ENCODE measurements at places on chromosomes 12 and 14.
A peak's percentile ranks its signal among the peaks of the same experiment; 100 is the strongest.

GRCh38 chr14:94702629-94703028, 67.3 kb downstream of the GSC start:
- DNase-seq, result no peak

DNA sequence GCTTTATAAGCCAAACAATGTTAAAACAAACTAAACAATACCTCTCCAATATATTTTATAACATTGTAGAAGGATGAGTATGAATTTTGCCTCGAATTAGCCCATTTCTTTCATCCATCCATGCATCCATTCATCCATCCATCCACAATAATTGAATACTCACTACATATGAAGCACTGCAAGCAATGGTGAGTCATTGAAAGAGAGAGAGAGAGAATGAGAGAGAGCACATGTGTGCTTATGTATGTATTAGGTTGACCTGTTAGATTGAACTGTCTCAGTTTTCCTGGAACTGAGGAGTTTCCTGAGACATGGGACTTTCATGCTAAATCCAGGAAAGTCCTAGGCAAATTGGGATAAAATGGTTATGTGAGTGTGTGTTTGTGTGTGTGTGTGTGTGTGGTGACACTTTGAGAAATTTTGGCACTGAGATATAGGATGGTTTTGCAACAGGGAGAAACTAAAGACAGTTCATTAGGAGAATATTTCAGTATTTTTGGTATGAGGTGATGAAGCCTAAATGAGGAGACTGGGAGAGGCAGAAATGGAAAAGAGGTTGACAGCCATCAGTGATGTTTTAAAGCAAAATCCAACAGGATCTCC, 98.4 kb downstream of the C12orf75 start:
- no peak for DNase-seq

GRCh38 chr12:96198965-96199364, 4.8 kb downstream of the ELK3 start:
- DNase-seq, result no peak

DNA sequence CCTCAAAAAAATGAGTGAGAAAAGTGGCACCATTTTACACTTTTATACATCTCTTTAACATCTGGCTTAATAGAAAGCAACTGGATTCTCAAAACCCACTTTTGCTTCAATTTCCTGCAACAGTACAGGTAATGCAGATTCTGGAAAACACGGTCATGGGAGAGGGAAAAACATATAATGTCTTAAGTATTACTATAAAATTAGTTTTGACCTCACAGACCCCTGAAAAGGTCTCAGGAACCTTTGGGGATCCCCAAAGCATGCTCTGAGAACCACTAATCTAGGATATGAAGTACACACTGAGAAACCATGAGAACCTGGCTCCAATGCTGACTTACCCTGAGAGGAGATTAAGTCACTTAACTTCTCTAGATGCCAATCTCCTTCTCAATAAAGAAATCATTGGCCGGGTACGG, 64.7 kb downstream of the PPP2R5E start:
- DNase-seq, result no peak

GRCh38 chr12:72338437-72338836, 66.3 kb downstream of the TRHDE start:
- no peak for DNase-seq

DNA sequence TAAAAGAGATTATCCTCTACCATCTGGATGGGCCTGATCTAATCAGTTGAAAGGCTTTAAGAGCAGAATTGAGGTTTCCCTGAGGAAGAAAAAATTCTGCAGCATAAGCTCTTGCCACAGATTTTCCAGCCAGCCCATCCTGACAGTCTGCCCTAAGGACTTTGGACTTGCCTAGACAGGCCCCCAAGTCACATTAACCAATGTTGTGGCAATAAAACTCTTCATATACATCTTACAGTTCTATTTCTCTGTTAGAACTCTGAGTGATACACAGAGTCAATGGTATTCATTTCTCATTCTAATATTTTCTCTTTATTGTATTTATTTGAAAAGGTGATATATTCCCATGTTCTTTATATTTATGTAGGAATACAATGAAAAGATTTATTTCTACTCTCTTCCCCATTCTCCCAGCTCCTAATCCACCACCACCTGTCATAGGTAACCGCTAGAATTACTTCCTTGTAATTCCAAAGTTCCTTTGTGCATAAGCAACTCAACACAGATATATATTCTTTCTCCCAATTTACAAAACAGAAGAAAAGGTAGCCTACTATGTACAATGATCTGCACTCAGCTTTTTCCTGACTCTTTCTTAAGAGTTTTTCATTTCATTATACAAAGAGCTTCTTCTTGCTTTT, 182.1 kb downstream of the CAPZA3 start:
- DNase-seq, result no peak

- DNase-seq, result no peak
These were observed 34.4 kb downstream of the TMEM30B start for GRCh38 chr14:61246721-61247120.

- DNase-seq, result peak; percentile 13
These were observed 20.9 kb downstream of the PUS7L start for GRCh38 chr12:43737646-43738045.

DNA sequence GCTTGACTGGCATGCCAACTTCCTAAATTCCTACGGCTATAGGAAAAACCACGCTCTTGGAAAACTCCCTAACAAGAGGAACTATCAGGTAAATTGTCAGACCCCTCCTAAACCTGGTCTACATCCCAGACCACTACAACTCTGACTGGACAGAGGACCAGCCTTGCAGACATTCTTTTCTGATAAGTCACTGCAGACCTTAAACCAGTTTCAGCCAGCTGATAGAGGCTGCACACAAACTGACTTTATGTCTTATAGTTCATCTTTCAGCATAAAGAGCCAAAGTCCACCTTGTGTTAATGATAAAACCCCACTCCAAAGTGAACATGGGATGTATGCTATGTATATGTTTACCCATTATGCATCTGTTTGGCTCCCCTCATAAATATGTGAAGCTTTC, 166.6 kb downstream of the KTN1 start:
- no peak for DNase-seq

DNA sequence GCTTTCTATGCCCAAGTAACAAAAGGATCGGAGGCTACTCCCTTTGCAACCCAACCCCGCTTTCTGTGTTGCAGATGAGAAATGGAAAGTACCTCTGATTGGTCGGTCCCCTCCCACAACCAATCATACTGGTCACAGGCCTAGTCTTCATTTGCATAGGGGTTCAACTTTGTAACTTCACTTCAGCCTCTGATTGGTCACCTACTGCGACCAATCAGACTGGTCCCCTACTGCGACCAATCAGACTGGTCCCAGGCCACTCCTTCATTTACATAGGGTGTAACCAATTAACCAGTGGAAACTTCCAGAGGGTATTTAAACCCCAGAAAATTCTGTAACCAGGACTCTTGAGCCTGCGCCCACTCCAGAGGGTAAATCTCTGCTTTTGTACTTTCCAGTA, 906.4 kb upstream of the TMEM132C start:
- no peak for DNase-seq

DNA sequence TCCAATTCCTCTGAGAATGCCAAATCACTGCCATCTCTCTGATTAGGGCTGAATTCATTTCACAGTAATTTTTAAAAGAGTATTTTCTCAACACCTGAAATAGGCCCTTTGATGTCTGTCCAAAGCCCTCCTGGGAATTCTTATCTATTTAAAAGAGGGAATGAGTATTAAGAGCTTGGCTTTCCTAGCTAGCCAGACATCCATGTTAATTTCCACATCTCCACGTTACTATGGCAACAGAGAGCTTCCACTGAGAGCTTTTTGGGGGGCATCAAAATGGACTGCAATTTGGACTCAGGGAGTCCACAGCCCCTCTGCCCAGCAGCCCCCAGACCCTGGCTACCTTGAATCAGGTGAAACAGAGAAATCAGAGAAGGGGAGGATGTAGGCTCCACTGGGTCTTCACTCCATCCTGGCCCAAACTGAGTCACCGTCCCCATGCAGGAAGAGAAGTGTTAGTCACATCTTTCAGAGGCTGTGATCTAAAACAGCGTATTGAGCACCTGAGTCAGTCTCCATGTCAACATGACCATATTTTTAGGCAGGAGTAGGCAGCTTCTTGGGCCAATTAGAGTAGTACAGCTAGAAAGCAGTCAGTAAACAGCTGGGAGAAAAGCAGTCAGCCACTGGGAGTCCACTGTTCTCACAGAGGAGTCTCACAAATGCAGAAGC, 7.0 kb upstream of the FICD start:
- DNase-seq, result peak; percentile 35

GRCh38 chr12:120365675-120366340, 3.2 kb downstream of the MSI1 start:
- DNase-seq, result no peak

DNA sequence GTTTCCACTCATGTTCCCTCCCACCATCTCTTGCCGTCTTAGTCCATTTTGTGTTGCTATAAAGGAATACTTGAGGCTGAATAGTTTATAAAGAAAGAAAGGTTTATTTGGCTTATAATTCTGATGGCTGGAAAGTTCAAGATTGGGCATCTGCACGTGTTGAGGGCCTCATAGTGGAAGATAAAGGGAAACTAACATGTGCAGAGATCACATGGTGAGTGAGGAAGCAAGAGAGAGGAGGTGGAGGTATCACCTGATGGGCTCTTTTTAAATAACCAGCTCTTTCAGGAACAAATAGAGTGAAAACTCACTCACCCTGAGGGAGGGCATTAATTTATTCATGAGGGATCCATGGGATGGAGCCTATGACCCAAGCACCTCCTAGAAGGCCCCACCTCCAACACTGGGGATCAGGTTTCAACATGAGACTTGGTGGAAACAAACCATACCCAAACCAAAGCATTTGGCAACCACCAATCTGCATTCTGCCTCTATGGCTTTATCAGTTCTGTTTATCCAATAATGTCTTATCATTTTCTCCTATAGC, 29.5 kb downstream of the MYO1H start:
- DNase-seq, result no peak

DNA sequence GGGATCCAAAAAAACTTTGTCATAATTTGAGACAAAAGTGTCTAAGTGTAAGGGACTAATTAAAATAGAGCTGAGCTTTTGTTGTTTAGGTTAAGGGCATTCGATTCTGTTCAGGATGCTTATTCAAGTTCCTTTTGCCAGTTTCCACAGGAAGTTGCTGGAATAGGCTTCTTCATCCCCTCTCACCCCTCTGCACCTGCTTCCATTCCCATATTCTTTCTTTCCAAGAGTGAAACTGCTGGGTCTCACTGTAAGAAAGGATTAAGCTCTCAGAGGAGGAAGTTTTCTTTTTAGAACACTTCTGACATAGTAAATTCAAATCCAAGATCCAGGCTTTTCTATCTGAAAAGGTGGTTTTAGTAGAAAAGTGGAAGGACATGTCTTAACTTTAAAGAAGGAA, 61.4 kb downstream of the POLR3B start:
- DNase-seq, result no peak

- DNase-seq, result no peak
These were observed 9.6 kb downstream of the ZDHHC22 start for GRCh38 chr14:77131871-77132486.

- no peak for DNase-seq
These were observed 16.1 kb upstream of the AICDA start for GRCh38 chr12:8628731-8629130.

DNA sequence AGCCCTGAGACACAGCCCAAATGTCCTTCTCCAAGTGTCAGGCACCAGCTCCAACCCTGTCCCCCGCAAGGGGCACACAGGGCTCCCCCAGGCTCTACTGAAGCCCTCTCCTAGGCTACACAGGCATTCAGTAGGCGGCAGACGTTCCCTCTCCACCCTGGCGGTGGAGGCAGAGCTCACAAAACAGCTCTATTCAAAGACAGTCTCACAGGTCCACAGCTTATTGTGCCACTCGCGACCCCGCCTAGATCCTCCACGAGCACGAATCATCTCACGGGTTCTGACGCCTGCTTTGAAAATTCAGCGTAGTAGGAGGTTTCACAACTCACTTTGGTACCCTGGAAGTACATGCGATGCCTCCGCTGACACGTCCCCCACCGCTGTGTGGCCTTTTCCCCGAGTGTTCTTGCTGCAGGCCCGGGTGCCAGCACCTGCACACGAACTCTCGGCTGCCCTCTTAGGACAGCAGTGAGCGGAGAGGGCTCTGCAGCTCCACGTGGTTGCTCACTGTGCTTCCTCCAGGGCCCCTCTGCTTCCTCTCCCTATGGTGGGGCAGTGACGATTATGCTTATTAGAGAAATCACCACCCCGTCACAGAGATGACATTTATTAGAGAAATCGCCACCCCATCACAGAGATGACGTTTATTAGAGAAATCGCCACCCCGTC, 78.5 kb downstream of the ADGRD1 start:
- DNase-seq, result no peak

DNA sequence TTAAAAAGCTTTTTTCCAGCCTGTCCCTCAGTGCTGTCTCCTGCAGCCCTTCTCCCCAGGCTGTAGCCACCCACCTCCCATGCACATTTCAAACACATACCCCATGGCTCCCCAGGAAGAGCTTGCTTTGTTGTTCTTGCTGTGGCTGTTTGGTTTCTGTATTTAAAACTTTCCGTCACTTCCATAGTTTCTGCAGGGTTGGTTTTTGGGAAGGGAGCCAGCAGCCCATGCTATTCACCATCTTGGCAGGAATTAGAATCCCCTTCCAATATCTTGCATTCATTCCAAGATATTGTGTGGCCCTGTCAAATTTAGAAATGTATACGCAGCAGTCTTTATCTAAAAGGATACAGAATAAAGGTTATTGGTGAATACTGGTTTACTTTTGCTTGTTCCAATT, 29.6 kb downstream of the CFAP251 start:
- no peak for DNase-seq

- DNase-seq, result no peak
These were observed 57.3 kb downstream of the TTC7B start for GRCh38 chr14:90758959-90759358.

- no peak for DNase-seq
These were observed 32.8 kb downstream of the NOS1 start for GRCh38 chr12:117328556-117329100.
